SK-N-SH (cell line): ENCODE measurements at places on chromosomes 2 and 18. TPM values are rescaled to one million over a fixed set of nuclear protein-coding genes. Genes with fewer than 3 reads are reported as not detected.

- DNase-seq = no peak
Observed at GRCh38 chr2:211955648-211956047, 583.0 kb downstream of the ERBB4 start.

DNA sequence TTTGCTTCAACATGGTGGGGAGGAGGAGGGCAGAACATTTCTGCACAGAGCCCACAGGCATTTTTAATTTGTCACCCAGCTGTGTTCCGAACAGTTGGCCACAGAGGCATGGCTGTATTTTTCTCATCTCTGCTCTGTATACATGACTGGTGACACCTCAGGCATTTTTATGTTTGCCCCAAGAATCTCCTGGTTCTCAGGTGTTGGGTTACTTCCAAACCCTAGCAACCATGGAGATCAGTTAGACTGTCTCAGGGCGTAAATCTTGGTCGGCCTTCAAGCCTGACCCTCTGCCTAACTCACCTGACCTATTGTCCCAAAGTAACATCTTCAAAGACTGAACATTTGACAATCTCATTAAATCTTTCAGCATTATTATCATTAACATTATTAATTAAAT lies 100.0 kb downstream of the ABCA12 start:
- no peak for DNase-seq

GRCh38 chr2:205696927-205697441 lies 14.7 kb downstream of the NRP2 start:
- DNase-seq = no peak

GRCh38 chr2:99860720-99861375 lies 281.5 kb downstream of the AFF3 start:
- DNase-seq = no peak

DNA sequence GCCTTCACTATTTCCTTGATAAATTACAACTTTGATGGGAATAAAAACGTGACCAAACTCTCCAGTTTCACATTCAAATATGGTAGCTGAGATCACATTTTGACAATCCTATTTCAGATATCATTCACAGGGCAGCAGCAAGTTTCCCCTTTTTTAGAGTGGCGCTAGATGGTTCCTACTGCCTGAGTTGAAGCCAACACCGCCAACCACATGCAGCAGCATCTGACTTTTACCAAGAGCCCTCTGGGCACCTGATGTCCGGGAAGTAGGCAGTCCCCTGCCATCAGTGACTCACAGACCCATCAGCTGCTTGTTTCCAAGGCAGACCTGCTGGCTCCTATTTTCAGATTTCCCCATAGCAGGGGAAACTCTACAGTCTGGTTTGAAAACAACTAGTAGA lies 4.0 kb upstream of the MREG start:
- DNase-seq = peak; percentile 63

GRCh38 chr2:37561615-37562569 lies 109.5 kb downstream of the CDC42EP3 start:
- DNase-seq = no peak

DNA sequence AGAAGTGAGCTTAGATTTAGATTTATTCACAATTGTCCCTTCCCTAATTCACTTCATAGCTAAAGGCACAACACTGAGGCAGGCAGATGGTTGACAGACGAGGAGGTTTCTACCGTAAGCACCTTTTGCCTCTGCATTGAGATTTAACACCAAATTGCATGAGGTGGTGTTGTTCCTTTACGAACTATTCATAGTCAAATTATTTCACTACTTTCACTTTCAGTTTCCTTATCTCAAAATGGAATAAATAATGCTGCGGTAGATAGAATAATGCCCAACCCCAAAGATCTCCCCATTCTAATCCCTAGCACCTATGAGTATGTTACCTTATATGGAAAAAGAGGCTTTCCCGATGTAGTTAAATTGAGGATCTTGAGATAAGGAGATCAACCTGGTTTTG lies 58.9 kb upstream of the LINC00305 start:
- DNase-seq = no peak

GRCh38 chr2:151774506-151774905 lies 40.2 kb upstream of the NEB start:
- no peak for DNase-seq

DNA sequence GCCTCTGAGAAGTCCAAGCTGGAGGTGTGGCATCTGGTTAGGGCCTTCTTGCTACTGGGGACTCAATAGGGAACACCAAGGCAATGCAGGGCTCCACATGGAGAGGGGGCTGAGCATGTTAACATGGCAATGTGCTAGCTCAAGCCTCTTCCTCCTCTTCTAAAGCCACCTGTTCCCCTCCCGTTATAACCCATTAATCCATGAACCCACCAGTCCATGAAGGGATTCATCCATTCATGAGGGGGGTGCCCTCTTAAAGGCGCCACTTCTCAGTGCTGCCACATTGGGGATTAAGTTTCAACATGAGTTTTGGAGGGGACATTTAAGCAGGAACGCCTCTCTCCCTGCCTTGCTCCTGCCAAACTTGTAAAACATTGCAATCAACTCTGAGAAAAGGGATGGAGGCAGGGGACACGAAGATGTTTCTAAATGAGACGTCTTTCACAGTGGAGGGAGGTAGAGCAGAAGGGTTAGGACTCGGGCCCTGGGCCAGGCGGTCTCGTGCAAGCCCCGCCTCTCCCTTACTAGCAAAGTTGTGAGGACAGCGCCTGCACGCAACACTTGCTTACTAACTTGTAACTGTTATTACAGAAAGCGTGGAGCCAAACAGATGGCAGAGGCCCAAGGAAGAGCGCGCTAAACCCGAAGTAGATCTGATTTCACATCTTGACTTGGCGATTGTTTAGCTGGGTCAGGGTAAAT lies 118.2 kb upstream of the ZNF516 start:
- no peak for DNase-seq

DNA sequence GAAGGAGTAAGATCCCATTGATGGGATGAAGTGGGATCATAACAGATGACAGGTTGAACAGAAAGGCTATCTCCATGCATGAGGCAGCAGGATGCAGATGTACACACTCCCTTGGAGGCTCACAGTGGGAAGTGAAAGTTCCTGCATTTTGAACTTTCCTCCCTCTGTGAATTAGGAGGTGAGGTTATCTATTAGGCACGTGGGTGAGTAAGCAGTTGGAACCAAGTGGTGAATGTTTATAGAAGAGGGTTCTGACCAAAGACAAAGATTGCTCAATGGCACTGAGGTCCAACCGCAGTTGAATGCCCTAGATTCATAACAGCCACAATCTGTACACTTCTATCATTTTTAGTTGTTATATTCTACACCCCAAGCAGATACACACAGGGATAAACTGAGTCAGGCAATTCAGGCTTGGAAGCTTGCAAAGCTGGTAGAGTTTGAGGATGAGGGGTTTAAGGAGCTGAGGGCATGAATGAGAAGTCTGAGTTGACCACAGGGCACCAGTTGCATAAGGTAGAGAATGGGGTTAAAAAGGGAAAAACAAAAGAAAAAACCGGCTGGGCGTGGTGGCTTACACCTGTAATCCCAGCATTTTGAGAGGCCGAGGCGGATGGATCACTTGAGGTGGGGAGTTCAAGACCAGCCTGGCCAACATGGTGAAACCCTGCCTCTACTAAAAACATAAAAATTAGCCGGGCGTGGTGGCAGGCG lies 7.1 kb upstream of the KCMF1 start:
- no peak for DNase-seq

- DNase-seq = no peak
Observed at GRCh38 chr18:56257205-56257604, 381.2 kb downstream of the TXNL1 start.

DNA sequence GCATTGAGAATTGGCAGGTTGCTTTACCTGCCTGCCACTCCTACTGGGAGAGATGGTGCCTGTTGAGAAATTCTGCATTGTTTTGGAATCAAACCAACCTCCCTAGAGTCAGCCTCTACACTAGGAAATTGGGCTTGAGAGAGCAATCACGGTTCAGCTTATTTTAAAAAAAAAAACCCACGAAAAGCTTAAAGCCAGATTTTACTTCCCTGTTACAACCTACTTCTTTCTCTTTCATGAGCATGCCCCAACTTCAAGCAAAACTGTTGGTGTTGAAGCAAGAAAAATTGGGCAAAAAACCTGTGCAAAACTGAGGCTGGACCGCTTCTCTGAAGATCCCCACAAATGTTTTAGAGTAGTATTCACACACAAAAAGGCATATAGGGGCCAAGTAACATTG lies 134.6 kb upstream of the ZEB2 start:
- no peak for DNase-seq

GRCh38 chr2:219430633-219431615 lies 3.7 kb upstream of the SPEG start:
- peak; percentile 89 for DNase-seq

GRCh38 chr2:46812361-46813019 lies 103.1 kb downstream of the MCFD2 start:
- DNase-seq = peak; percentile 50

The RUFY4 gene
- polyA plus RNA-seq = not detected in 2 replicates

The B4GALT6 gene
- 2.8 and 3.1 TPM in 2 replicates for polyA plus RNA-seq

The CXCR2 gene
- not detected in 2 replicates for polyA plus RNA-seq

The LRRTM4 gene
- polyA plus RNA-seq = 0.10 and 0.39 TPM in 2 replicates

The ASIC4 gene
- polyA plus RNA-seq = 0.05 and 0.10 TPM in 2 replicates
